A549 (cell line): ENCODE measurements at places on chromosomes 12 and 14. TPM values are rescaled to one million over a fixed set of nuclear protein-coding genes. Genes with fewer than 3 reads are reported as not detected.

DNA sequence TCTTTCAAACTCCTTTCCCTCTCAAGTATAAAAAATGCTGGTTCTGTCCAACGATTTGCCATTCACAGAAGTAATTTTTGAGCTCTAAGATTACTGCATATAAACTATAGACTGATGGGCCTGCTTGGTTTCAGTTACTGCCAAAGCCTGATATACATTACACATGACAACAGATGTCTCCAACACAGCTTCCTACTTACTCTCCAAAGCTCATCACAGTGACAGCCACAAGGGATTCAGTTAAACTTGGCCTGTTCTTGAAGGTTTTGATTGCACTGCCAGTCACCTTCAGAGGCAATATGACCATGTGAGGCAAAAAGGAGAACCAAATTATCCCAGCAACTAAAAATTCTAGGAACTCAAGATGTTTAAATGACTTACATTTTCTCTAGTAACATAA is 30.1 kb downstream of the STXBP6 start:
- no peak for DNase-seq

DNA sequence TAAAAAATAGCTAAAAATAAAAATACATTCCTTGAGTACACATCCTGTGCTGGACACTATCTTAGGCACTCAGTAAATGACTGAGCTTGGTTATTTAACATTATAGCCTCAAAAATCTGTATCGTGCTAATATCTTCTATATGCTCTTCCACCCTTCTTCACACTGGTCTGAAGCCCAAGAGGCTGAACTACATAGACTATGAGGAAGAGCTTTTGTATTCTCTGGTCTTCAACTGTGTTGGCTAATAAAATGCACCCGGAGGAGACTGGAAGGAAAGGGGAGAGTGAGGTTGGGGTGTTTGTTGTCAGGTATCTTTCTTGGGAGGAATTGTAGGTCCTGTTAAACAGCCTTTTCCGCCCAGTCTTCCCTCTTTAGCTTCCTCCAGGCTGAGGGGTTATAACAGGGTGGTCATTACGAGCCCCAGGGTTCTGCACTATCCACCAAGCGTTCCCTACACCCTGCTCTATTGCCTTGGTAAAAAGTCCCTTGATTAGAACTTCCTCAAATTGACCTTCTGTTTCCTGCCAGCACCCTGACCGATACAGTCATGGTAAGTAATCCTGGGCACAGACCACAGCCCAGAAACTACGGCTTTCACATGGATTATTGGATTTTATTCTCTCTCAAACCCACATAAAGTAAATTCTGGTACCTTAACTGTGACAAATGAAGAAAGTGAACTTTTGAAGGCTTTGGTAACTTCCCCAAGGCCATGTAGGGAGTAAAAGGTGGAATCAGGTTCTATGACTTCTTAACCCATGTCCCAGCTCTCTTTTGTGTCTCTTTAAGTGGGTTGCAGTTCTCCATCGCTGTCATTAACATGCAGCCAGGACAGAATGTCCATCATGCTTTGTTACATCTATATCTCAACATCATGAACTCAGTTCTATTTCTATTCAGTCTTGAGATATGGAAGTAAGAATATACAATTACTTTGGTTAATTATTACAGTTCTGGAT is 71.3 kb downstream of the PTHLH start:
- no peak for DNase-seq

GRCh38 chr12:56998316-56998715 is 8.0 kb downstream of the ZBTB39 start:
- no peak for DNase-seq

DNA sequence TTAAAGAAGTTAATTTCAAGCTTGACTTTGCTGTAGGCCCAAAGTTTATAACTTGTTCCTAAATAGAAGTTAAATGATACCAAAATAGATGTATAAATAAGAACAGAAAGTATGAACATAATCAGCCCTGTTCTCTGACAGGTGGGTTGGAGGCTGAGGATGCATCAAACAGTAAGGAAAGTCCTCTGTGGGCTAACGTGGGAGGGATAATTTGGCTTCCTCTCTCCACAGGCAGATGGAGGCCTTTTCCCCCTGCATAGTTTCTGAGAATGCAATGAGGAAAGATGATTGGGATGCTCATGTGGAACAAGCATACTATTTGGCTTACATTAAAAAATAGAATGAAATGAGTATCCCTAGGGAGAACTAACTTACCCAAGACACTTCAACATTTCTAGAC is 56.5 kb downstream of the GARIN6 start:
- DNase-seq = no peak

- DNase-seq = no peak
Measured at GRCh38 chr12:107355004-107355565, 261.7 kb upstream of the CRY1 start.

GRCh38 chr12:115249671-115250278 is 565.8 kb upstream of the TBX3 start:
- DNase-seq = no peak

GRCh38 chr12:75852956-75853355 is 178.6 kb downstream of the PHLDA1 start:
- no peak for DNase-seq

DNA sequence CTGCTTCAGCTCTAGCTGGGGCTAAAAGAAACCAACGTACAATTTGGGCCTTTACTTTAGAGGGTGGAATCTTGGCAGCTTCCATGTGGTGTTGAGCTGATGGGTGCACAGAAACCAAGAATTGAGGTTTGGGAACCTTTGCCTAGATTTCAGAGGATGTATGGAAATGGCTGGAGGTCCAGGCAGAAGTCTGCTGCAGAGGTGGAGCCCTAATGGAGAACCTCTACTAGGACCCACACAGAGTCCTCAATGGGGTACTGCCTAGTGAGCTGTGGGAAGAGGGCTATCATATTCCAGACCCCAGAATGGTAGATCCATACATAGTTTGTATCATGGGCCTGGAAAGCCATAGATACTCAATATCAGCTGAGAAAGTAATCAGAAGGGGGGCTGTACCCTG is 500.4 kb upstream of the ATP2B1 start:
- no peak for DNase-seq

DNA sequence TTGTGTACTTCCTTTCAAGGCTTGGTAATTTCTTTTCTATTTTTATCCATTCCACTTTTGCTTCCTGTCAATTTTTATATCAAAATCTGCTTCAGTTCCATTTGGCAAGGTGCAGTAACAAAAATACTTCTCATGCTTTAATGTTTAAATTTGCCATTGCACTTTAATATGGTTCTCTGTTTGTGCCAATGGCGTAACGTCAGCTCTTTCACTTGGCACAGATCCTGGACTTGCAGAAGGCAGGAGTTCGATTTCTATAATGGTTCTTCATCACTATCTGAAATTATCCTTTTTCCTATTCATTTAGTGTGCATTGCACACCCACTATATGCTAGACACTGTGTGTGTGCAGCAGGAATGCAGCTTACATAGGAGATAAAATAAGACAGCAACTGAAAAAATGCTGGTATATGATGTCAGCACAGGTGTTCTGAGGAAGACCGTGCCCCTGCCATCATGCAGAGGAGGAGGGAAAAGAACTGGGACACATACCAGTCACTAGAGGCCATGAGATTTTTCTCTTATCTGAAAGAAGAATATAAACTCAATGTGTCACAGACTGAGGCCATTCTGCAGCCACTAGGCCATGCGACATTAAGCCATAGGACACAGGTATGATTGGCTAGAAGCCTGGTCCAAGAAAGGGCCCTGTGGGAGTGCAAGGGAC is 298.2 kb downstream of the RPAP3 start:
- DNase-seq = no peak

GRCh38 chr12:32083489-32083888 is 23.2 kb upstream of the BICD1 start:
- DNase-seq = no peak

- no peak for DNase-seq
Measured at GRCh38 chr14:54465654-54466053, 23.1 kb downstream of the GMFB start.

- no peak for DNase-seq
Measured at GRCh38 chr12:115102450-115102849, 418.5 kb upstream of the TBX3 start.

GRCh38 chr12:989751-990660 is 1.0 kb upstream of the ERC1 start:
- DNase-seq = peak; percentile 61

DNA sequence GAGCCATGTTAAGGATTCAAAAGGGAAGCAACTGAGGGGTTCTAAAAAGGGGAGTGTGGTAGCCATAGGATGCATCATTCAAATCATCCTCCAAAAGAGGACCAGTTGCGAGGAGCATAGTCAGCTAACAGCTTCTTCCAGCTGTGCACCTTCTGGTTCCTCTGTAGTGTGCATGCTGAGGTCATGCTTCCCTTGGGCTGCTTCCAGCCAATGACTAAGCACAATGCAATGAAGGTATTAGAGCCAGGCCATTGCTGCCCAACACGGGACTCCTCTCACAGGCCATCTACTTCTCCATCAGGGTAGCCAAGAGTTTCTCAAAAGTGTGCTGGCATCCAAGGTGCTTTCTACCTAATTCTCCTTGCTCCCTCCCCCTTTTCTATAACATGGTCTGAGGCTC is 69.2 kb upstream of the ARID2 start:
- DNase-seq = no peak

DNA sequence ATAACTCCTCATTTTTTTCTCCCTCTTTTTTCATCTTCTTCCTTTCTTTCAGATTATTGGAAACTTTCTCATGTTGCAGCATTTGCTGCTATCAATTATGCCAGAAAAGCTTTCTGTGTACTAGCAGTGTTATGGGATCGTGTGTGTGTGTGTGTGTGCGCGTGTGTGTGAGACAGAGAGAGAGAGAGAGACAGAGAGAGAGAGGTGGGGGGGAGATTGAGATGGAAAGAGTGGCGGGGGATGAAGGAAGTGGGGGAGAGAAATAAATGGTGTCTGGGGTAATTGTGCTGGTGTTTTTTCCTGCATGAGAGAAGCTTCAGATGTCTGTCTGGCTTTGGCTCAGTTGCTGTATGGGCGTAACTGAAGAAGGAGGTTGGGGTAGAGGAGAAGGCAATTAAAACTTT is 268.9 kb downstream of the RAD51B start:
- DNase-seq = peak; percentile 76

The TAS2R20 gene
- polyA plus RNA-seq = 0.15 to 0.21 TPM (median 0.15 TPM) in 3 replicates

The TRMT5 gene
- polyA plus RNA-seq = 17.7 to 19.1 TPM (median 18.8 TPM) in 3 replicates

The CFL2 gene
- polyA plus RNA-seq = 105 to 116 TPM (median 105 TPM) in 3 replicates

The MMP19 gene
- 0.09 to 0.11 TPM (median 0.09 TPM) in 3 replicates for polyA plus RNA-seq

The TAC3 gene
- polyA plus RNA-seq = not detected in 3 replicates

The KRT83 gene
- polyA plus RNA-seq = 43.3 to 52.1 TPM (median 44.8 TPM) in 3 replicates

The SPATA7 gene
- polyA plus RNA-seq = 4.1 to 4.5 TPM (median 4.2 TPM) in 3 replicates

The ABCC9 gene
- polyA plus RNA-seq = 0.03 TPM in 1 of 3 replicates, not detected in the others

The DEGS2 gene
- polyA plus RNA-seq = 1.1 to 2.3 TPM (median 1.6 TPM) in 3 replicates

The DLK1 gene
- polyA plus RNA-seq = 0.06 to 0.08 TPM in 2 of 3 replicates, not detected in the other

The PWP1 gene
- 129 to 140 TPM (median 132 TPM) in 3 replicates for polyA plus RNA-seq

The B4GALNT1 gene
- 33.2 to 35.1 TPM (median 33.4 TPM) in 3 replicates for polyA plus RNA-seq

The DGKA gene
- polyA plus RNA-seq = 21.0 to 23.7 TPM (median 22.6 TPM) in 3 replicates

The ERBB3 gene
- 1.8 to 2.2 TPM (median 1.8 TPM) in 3 replicates for polyA plus RNA-seq

The KRT71 gene
- not detected in 3 replicates for polyA plus RNA-seq
